ENCODE measurements at places on chromosomes 5 and 9.
A peak's percentile ranks its signal among the peaks of the same experiment; 100 is the strongest.

- peak; percentile 16 for DNase-seq
Observed at GRCh38 chr5:167950126-167950721, 341.2 kb upstream of the WWC1 start.

DNA sequence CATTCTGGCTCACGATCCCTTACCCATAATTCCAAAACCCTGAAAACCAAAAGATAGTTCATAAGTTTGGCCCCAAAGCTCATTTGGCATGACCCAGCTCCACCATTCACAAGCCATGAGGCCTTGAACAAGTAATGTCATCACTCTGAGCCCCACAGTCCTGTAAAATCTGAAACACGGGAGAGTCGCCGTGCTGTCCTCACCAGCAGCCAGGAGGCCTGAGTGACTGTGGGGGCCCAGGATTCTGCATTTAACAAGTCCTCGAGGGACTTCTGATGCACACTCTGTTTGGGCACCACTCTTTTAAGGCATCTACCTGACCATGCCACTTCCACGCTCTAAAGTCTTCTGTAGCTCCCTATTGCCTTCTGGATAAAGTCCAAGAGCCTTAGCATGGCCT is 40.8 kb downstream of the DUSP1 start:
- DNase-seq = no peak

DNA sequence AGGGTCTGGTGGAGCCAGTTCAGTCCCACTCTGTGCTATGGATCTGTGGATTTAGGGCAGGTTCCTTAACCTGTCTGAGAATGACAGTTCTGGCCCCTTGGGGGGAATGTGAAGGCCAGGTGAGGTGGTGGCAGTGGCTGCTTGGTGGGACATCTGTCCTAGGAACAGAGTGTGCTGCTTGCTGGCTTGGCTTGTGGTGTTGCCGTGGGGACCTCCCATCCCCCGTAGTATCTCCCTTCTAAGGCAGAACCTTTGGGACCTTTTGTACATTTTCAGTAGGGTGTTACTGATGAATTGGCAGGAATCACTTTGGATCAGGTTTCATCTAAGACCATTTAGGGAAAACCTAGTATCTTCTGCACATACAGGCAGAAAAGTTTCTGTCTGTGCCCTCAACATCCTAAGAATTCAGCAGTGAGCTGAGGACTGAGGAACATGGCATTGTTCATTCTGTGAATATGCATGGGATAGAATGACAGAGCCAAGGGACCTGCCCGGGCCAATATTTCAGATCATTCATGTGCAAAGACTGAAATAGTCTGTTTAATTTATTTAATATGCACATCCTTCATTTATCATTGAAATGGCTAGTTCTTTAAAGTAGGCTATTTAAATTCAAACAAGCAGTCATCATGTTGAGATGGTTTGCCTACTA is 64.6 kb downstream of the WNK2 start:
- DNase-seq = no peak

DNA sequence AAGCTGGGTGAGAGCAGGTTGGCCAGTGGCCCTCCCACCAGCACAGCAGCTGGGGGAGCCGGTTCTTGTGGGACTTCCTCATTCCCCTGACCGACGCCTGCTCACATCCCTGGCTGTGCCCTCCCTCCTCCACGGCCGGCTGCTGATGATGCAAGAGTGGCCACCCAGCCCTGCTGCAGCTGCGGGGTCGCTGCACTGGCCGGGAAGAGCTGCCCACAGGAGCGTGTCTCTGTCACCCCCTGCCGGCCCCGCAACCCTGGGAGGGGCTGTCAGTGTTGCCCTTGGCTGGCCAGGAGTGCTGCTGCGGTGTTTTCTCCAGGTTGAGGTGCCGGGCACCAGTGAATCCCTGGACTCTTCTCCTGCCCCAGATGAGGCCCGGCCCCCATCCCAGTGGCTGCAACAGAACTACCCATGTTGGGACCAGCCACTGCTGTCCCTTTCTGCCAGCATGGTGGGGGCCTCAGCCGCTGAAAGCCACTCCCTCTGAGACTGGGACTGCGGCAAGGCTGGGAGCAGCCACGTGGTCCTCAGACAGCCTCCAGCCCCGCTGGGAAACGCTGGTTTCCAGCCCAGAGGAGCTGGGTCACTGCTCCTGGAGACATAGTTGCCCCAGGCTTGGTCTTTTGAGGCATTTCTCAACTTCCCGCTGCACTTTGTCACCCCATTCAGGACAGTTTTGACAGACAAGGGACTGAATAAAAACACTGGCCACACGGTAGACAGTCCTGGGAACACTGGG is 739 bp downstream of the CARD9 start:
- peak; percentile 92 for DNase-seq

DNA sequence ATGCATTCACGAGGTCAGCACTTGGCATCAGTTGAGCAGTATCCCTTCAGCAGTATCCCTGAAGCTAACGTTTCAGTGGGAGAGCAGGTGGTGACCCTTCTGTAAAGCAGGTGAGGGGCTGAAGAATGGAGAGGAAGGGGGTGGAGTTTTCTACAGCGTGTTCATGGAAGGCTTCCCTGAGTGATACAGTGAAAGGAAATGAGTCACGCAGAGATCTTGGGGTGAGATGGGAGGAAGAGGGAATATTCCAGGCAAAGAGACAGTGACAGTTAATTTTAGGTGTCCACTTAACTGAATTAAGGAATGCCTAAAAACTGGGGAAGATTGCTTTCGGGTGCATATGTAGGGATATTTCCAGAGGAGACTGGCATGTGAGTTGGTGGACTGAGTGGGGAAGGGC is 25.7 kb downstream of the TAS2R1 start:
- no peak for DNase-seq

DNA sequence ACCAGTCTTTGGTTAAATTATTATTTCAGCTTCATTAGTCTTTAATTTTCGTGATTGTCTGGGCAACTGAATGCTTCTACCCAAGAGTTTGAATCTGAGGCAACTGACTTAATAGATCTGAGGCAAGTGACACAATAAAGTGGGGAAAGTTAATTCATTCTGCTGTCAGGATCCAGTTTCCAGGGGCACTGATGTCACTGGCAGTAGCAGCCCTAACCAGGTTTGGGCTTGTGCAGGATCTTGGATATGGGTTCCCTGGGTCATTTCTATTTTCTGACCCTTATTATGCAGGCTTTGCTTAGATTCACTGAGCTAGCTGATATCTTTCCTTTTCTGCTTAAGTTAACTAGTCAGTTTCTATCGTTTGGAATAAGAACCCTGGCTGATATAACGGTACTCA is 9.6 kb downstream of the SREK1IP1 start:
- no peak for DNase-seq

DNA sequence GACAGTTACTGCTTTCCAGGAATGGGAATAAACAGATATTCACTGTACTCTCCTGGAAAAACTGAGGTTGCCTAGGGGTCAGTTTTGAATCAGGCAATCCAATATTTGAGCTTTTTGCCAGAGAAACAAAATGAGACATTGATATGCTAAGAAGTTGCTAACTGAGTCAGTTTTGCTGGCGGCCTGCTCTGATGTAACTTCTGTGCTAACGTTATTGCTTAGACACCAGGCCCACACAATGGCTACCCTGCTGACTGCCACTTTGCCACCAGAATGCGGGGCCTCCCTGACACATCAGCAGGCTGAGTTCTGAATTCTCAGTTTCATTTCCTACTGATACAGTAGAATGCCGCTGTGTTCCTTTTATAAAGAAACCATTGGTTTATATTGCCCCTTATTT is 18.2 kb upstream of the ZNF618 start:
- no peak for DNase-seq

DNA sequence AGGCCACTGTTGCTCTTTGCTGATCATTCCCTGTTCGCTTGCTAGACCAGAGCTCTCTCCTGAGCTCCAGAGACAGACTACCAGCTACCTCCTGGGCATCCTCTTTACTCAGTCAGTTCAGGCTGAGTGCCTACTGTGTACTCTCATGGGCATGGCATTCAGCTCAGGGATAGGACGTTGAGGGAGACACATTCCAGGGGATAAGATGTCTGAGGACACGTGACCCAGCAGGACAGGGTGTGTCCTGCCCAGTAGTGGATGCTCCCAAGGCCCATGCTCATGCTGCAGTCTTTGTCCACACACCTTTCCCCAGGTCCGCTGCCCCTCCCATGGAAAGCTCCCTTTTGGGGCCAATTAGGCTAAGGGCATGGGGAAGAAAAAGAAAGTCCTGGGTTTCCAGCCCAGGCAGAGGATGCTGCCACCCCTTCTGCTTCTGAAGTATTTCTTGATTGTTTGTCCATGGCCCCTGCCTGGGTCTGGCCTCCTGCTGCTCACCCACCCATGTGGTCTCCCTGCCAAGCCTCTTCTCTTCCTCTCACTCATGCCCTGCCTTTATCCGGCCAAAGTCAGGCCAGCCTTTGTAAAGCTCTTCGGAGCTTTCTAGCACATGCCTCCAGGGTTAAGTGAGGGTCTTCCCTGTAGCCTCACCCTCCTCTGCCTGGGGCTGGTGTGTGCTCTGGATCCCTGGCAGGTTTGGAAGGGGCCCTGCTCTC is 60.5 kb upstream of the PITX1 start:
- DNase-seq = no peak

DNA sequence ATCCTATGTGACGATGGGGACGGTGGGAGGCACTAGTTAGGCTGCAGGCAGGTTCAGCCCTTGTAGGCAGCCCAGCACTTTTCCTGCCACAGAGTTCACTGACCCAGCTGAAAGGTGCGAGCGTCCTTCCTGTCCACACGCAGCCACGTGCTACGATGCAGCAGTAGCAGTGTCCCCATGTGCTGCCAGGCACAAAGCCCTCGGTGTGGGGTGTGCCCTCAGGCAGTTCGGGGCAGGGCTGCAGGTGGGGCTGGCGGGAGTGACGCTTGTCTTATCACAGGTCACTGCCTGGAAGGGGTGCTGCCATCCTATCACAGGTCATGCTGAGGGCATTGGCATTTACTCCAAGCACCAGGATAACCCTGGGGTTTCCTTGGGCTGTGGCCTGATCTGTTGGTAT is 46.8 kb upstream of the CLPTM1L start:
- no peak for DNase-seq

- no peak for DNase-seq
Observed at GRCh38 chr5:107476783-107477182, 194.0 kb downstream of the EFNA5 start.

- peak; percentile 90 for DNase-seq
Observed at GRCh38 chr9:129006328-129007034, 21.6 kb downstream of the SH3GLB2 start.

- DNase-seq = no peak
Observed at GRCh38 chr5:83265318-83265717, 188.0 kb downstream of the XRCC4 start.

DNA sequence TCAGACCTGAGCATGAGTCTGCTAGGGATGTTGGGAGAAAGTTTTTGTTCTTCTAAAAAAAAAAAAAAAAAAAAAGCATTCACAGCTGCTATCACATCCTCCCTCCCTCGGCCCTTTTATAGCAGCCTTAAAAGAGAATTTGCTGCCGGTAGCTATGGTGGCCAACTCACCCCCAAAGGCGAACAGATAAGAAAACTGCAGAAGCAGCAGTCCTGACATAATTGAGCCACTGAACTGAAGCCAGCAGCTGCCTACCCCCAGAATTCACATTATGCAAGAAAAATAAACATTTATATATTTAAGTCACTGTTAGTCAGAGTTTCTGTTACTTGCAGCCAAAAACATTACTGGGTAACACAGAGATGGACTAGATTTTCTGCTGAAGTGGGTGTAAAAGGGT is 124.3 kb upstream of the SMARCA2 start:
- DNase-seq = no peak

DNA sequence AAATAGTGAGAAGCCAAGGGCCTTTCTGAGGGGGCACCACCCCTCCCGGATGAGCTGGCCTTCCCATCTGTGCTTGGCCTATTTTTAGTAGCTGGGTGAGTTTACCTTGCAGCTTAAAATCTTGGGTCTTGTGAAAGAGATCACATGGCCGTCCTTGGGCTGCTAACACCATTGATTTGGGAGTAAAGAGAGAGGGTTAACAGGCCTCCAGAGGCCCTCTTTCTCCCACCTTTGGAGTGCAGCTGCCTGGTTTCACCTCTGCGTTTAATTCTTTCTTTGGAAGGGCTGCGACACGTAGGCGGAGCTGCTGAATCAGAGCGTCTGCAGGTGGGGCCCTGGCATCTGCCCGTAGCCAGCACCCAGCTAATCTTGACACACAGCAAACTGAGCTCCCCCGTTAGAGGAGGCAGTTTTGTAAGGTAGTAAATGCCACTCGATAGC is 12.8 kb downstream of the OLFM1 start:
- DNase-seq = no peak

DNA sequence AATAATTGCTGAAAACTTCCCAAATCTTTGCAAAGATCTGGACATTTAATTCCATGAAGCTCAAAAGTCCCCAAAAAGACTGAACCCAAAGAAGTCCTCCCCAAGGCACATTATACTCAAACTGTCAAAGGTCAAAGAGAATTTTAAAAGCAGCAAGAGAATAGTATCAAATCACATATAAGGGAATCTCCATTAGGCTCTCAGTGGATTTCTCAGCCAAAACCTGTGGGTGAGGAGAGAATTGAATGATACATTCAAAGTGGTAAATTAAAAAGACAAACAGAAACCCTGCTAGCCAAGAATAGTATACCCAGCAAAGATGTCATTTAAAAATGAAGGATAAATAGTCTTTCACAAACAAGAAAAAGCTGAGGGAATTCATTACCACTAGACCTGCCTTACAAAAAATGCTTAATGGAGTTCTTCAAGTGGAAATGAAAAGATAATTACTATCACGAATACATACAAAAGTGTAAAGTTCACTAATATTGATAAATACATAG is 134.1 kb downstream of the NDUFS4 start:
- no peak for DNase-seq

DNA sequence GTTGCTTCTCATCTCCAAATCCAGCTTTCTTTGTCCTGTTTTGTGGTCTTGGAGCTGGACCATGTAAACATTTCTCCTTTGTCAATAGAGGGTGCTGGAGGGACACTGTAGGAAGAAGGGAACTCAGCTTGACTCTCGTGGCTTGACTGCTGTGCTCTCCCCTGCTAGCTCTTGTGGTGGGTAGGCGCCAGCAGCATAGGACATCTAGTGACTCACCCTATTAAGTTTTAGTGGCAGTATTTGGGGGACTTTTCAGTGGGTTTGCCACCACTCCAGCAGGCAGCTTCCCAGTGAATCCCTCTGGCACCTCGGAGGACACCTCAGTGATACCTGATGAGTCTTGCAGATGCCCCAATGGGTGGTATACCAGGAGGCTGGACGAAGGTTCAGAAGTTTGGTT is 97.8 kb downstream of the TSSK1B start:
- peak; percentile 4 for DNase-seq

DNA sequence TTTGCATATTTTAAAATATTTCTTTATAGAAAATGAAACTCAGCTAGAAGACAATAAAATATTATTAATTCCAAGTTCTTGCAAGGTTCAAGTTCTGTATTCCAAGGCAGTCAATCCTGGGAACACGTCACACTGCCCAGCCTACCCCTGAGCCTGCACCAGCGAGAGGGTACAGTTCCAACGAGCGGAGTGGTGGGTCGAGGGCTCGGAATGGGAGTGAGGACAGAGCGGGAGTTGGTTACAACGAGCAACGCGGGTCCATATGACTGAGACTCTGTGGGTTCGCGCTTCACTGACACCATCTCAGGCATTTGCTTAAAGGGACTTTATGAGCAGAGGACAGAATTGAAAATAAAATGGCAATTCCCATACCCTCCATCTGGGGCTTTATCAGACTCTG is 40.0 kb upstream of the SPTLC1 start:
- DNase-seq = no peak

GRCh38 chr5:94746731-94747124 is 128.3 kb downstream of the SLF1 start:
- no peak for DNase-seq

Data from hepatic stellate cell (primary cell).